ENCODE measurements at places on chromosomes 2 and 18. TPM values are rescaled to one million over a fixed set of nuclear protein-coding genes. Genes with fewer than 3 reads are reported as not detected.

The IL1R1 gene
- 167 TPM for polyA plus RNA-seq

The RHOB gene
- polyA plus RNA-seq: 113 TPM

DNA sequence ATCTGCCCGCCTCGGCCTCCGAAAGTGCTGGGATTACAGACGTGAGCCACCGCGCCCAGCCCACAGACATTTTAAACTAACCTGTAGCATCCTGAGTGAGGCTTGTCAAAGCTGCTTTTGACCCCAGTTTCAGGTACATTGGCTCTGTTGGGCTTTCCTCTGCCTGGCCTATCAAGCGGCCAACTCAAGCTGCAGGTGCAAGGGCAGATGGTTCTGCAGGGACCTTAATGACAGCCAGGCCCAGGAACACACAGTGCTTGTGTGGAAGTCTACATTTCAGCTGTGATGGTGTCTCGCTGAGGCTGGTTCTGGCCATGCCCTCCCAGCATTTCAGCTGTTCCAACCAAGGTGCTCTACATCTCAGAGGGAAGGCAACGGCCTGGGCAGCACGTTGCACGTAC lies 18.4 kb downstream of the INPP4A start:
- DNase-seq: no peak

DNA sequence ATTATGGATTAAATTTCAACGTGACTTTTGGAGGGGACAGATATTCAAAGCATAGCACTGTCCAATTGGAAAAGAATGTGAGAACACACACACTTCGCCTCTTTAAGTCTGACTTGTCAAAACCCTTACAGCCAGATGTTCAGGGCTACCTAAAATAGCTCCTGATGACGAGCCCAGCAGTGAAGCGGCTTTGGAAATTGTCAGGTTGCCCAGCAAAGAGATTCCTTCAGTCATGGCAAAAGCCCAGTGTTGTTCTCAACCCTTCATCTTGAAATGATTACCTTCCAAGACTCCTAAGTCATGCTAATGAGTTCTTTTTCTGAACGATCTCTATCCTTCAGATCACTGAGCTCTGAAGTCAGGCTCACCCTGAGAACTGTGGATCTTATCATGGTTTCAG lies 436.6 kb downstream of the LRATD1 start:
- DNase-seq: peak; percentile 82

GRCh38 chr2:235988271-235989015 lies 179.7 kb downstream of the GBX2 start:
- no peak for DNase-seq

The KCNG2 gene
- 0.53 TPM for polyA plus RNA-seq

- no peak for DNase-seq
Measured at GRCh38 chr2:28662044-28662443, 89.6 kb upstream of the PPP1CB start.

The NAT8 gene
- not detected for polyA plus RNA-seq

The ZNF892 gene
- polyA plus RNA-seq: 1.4 TPM

- DNase-seq: no peak
Measured at GRCh38 chr2:6214471-6214870, 522.3 kb downstream of the SOX11 start.

The KCTD1 gene
- 9.3 TPM for polyA plus RNA-seq

The LCT gene
- polyA plus RNA-seq: not detected

DNA sequence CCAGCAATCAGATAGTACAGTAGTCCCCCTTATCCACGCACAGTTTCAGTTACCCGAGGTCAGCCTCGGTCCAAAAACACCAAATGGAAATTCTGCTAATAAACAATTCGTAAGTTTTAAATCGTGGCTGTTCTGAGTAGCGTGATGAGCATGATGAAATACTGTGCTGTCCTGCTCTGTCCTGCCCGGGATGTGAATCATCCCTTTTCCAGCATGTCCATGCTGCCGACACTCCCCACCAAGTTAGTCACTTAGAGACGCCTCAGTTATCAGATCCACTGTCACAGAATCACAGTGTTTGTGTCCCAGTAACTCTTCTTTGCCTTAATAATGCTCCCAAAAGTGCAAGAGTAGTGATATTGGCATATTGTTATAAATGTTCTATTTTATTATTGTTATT lies 62.1 kb downstream of the MEX3C start:
- peak; percentile 35 for DNase-seq

- no peak for DNase-seq
Measured at GRCh38 chr18:25672490-25672889, 320.5 kb upstream of the ZNF521 start.

GRCh38 chr2:64639691-64640090 lies 14.0 kb downstream of the SERTAD2 start:
- no peak for DNase-seq

GRCh38 chr2:42048299-42049220 lies 739 bp downstream of the PKDCC start:
- DNase-seq: peak; percentile 23

The PLB1 gene
- polyA plus RNA-seq: 0.75 TPM

DNA sequence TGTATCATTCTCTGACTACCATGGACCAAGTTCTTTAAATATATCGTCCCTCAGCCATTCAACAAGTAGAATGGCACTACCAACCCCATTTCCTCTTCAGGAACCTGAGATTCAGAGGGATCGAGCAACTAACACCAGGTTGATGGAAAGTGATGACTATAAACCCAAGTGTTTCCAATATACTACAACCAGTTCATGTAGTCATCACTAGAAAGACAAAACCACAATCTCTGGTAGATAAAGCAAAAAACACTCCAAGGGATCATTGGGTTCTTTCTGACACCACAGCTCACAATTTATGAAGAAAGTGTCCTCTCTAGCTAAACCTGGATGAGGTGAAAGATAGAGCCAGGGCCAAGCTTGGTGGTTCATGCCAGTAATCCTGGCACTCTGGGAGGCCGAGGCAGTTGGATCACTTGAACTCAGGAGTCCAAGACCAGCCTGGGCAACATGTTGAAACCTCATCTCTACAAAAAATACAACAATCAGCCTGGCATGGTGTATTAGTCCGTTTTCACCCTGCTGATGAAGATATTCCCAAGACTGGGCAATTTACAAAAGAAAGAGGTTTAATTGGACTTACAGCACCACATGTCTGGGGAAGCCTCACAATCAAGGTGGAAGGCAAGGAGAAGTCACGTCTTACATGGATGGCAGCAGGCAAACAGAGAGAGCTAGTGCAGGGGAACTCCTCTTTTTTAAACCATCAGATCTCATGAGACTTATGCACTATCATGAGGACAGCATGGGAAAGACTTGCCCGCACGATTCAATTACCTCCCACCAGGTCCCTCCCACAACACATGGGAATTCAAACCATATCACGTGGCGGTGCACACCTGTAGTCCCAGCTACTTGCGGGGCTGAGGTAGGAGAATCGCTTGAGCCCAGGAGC lies 2.2 kb downstream of the CD226 start:
- DNase-seq: no peak

- no peak for DNase-seq
Measured at GRCh38 chr2:181970160-181970794, 15.4 kb upstream of the PPP1R1C start.

- DNase-seq: no peak
Measured at GRCh38 chr2:25197336-25198208, 29.2 kb upstream of the POMC start.

DNA sequence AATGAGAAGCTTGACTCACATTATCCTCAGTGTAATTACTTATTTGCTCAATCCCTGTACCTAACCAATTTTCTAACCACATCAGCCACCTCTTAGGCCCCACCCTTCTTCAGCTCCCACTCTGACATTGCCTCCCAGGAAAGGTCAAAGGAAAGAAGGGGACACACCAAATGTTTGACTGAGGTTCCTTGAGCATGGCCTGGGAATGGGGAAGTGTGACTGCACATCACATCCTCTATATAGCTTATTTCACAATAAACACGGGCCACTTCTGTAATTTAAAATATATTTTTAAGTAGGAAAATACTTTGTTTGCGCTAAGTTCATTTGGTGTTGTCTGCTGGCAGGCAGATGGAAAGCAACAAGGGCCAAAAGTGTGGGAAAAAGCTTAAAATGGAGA lies 3.0 kb upstream of the FIGLA start:
- no peak for DNase-seq

The HOXD13 gene
- polyA plus RNA-seq: not detected

DNA sequence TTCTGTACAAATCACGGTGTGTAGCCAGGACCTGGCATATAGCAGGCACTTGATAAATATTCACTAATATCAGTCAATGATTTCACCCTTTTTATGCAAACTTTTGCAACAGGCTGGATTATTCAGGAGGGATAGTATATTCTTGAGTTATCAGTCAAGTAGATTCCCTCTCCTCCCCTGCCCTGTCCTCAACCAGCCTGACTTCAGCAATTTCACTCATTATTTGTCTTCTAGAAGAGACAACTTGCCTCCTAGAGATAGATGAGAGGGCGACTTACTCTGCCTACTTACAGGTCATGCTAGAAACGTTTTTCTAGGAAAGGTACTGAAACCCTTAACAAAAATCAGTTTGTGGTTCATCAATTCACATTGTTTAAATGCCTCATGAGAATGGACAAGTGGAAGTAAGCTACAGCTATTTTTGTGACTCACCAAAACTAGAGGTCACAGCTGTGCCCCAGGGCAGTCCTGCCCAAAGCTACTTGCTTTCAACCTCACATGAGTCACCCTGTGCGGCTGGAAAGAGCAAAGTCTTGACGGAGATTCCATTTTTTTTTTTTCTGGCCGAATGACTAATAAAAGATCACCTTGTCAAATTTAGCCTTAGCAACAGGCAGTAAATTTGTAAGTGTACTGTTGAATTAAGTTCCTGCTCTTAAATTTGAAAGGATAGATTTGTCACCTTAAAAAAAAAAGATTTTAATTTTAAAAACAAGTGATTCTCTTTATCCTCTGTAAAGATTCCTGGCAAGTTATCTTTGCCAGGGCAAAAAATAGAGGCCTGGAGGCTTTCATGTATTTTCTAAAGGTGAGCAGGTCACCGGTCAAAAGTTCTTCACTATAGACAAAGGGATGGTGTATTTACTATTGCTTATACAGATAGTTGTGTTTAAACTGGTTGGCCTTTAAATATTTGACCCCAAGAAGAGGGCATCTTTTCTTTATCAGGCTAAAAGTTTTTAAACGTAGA lies 109.0 kb upstream of the SLC35G4 start:
- peak; percentile 97 for DNase-seq

GRCh38 chr2:100317634-100318033 lies 4.7 kb downstream of the LONRF2 start:
- DNase-seq: peak; percentile 4

- peak; percentile 74 for DNase-seq
Measured at GRCh38 chr2:37877457-37878315, 47.4 kb upstream of the RMDN2 start.

The DSG1 gene
- not detected for polyA plus RNA-seq

All from fibroblast of lung (primary cell).